ENCODE measurements at places on chromosomes 11 and 22.
A peak's percentile ranks its signal among the peaks of the same experiment; 100 is the strongest.

DNA sequence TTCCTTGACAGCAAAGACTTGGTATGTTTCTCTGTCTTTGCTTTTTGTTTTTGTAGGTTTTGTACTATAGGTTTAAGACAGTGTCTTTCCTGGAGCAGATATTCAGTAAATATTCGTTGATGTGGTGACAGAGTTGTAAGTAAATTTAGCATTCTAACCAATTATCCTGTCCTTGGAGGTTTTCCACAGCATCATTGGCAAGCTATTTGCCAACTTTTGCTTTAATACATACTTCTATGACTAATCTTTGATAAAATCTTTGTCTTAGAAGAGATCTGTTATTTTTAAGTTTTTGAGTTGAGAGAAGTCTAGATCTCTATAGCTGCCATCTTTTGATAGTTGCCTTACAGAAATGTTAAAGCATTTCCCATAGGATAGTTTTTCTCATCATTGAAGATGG lies 3.8 kb downstream of the USP47 start:
- DNase-seq: no peak

DNA sequence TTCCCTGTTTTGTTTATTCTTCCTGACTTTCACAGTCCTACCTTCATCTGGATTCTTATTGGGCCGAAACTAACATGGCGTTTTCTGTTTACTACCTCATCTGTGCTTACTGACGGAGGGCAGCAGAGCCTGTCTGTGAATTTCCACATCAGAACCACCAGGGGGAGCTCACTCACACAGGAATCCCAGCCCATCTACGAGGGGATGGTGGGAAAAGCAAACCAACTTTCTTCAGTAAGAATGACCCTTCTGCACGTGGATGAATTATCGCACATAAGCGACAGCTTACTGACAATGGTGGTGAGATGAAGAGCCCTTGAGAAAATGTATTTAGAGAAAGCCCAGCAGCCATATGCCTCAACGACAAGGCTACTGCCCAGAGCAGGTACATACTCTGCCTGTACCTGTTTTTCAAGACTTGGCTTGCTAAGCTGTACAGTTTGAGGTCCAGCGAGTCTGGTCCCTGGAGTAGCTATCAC lies 42.5 kb downstream of the LARGE2 start:
- DNase-seq: peak; percentile 4

DNA sequence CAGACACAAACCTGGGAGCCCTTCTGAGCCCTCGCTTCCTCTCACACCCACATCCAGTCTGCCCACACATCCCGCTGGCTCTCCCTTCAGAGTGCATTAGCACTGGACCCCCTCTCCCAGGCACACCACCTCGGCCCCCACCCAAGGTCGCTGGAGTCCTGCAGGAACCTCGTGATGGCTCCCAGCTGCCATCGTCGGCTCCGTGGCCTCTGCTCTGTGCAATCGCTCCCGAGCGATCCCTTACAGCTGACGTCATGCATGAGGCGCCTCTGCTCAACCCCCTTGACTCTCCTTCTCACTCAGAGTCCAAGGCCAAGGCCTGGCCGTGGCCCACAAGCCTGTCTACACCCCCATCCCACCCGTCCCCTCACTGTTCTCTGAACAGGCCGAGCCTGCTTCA lies 183.9 kb downstream of the EFCAB6 start:
- no peak for DNase-seq

- no peak for DNase-seq
These were observed 222.2 kb downstream of the NAV2 start for GRCh38 chr11:19934828-19935259.

GRCh38 chr11:126163074-126163700 lies 48.3 kb downstream of the RPUSD4 start:
- peak; percentile 34 for DNase-seq

GRCh38 chr11:77096591-77097019 lies 6.0 kb upstream of the OMP start:
- no peak for DNase-seq

DNA sequence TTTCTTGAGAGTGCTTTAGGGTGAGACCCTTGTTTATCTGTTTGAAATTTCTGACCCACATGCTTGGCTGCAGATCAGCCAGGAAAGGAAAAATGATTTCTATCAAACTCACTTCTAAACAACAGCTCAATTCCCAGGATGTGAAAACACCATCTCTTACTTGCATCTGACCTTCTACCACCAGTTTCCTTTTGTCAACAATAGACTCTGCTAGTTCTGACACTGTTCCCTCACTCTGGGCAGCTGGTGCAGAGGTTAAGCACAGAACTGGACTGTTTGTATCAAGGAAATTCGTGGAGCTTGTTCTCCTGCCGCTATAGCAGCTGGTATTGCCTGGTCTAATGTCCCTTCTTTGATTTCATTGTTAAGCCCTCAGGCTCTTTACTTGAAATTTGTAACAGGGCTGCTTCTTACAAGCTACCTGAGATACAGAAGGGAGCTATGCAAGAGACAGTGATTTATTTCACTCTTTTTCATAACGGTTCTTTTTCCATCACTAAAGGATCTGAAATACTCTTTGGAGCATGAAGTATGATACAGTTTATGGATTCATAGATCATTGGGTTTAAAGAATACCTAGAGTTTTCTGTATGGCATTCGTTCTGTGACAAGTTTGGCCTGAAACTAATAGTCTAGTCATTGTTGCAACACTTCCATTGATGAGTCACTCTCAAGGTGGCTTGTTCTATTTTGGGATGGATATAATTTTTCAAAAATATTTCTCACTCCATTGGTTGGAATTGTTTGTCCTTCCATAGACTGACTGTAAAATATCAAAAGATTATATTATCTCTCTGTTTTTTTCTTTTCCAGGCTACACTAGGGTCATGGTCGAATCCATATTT lies 178.2 kb upstream of the ZC3H12C start:
- DNase-seq: no peak

DNA sequence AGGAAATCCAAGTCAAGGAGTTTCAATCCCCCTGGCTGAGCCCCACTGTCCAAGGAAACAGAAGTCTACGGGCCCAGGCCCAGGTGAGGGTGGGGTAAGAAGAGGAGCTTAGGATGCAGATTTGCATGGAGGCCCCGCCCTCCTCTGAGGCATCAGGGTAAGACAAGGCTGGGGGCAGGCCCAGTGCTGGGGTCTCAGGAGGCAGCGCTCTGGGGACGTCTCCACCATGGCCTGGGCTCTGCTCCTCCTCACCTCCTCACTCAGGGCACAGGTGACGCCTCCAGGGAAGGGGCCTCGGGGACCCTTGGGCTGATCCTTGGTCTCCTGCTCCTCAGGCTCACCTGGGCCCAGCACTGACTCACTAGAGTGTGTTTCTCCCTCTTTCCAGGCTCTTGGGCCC lies 31.3 kb upstream of the IGLL5 start:
- DNase-seq: no peak

- DNase-seq: no peak
These were observed 5.8 kb downstream of the POLDIP3 start for GRCh38 chr22:42608823-42609361.

DNA sequence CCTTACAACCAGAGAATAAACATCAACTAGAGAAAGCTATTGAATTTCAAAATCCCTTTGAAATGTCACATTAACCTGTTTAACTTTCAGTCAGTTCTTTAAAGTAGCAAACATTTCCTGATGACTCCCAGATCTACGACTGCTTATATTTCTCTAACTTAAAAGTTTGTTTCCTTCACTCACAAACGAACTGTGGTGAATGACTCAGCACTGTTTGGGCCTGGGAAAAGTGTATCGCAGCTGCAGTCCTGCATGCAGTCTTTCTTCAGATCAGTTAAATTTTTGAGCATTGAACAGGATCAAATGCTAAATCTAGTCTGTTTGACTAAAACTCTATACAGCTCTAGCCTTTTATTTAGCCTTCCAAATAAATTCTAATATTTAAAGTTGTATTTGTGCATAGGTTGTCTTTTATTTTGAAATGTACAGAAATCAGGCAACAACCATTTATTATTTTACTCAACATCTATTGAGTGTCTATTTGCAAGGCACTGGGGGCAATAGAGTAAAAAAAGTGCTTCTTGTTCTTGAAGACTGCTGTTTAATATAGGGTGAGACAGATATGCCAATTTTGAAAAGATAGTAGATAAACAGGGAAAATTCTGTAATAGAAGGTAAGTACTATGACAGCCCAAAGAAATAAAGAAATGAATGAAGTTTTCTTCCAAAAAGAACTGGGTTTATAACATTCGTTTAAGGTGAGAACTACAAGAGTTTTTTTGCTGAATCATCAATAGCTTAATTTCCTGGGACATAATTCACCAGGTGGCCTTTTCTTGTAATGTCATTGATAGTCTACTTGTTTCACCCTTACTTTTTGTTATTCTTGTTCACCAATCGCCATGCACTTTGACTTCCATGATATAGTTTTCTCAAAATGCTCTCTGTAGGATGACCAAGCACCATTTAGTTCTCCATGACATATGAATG lies 235.4 kb downstream of the METTL15 start:
- DNase-seq: no peak

DNA sequence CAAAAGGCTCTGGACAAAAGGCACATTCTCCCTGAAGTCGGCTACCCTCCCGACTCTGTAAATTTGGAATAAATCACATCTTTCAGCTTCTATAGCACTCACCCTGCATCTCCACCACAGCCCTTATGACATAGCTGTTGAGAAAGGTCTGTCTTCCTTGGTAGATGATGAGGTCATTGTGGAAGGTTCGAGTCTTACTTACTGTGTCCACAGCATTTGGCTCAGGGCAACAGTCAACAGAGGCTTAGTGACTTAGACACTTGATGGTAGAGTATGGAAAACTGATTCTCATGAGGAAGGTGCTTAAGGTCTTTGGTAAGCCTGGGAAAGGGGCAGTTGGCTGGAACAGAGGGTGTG lies 45.6 kb downstream of the PTPRJ start:
- DNase-seq: no peak

- no peak for DNase-seq
These were observed 10.6 kb upstream of the GLYATL1 start for GRCh38 chr11:58928691-58929090.

DNA sequence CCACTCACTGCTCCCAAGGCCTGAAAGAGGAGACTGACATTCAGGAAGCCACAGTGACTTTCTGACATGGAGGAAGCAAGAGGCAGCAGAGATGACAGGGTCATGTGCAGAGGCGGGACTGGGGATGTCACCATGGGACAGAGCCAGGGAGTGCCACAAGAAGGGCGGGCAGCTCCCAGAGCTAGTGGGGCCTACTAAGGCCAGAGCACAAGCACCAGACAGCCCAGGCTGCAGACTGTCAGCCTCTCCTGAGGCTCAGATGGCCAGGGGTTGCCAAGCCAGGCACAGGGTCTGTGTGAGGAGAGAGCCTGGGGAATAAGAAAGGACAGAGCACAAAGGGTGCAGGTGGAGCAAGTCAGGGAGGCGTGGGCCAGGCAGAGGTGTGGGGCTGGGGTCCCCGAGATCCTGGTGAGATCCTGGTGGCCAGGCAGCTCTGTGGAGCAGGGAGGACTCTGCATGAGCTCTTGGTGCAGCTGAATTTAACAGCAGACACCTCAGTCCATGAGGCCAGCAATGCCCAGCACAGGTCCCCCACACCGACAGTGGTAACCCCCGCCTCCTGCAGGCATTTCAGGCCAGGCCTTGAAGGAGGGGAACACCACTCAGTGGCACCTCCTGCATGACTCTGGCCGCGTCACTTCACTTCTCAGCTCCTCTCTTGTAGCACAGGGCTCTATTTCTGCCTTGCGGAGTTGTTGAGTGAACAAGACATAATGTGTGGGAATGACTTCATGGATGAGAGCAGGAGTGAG lies 52.3 kb downstream of the SGSM3 start:
- no peak for DNase-seq
